Activated CD8-positive, alpha-beta memory T cell treated with anti-CD3 and anti-CD28 coated beads, Interleukin-2, amount 50 U/mL, for 4 hours (primary cell): ENCODE measurements at places on chromosomes 5 and 9.

DNA sequence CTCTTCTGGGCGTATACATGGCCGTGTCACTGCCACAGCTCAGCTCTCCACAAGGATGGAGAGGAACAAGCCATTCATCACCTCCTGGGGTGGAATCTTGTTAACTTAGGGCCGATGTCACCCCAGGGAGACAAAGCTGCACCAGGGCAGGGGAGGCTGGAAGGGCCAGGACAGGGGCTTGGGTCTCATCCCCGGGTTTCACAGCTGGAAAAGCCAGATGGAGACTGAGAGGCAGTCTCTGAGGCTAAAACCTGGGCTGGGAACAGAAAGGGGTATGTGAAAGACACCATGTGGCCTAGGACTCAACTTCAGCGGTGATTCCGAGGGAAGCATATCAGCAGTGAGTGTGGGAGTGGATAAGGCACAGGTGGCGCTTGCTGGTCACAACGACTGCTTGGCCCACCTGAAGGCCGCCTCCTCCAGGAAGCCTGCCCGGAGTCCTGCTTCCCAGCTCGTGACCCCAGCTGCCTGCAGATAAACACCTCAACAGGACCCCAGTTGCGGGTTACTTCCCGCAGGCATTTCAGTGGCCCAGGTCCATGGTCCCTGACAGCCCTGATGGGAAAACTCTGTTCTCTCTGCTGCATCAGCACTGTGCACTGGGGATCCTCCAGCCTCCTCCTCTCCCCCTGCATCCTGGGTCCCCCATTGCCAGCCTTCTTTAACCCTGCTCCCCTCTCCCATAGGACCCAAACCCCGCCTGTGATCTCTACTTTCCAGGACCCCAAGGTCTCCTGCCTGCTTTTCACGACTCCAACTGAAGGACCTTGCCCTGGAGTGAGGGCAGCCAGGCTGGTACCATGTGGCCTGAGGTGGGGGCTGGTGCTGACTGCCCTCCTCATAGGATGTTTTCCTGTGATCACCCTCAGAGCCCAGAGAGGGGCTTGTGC is 51.7 kb upstream of the FCN1 start:
- DNase-seq, result no peak

DNA sequence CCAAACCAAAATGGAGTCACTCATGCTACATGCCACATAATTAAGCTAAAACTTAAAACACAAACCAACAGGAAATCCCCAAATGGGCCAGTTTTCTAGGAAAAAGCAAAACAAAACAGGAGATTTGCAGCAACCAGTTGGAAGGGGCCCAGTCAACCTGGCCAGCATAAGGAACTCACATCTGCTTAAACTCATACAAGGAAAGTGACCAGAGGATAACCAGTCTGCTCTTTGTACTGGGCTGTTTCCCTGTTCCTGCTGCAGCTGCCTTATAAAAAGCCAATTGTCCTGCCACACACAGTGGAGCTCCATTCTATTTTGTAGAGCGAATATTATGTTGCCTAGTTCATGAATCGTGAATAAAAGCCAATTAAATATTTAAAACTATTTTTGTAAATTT is 29.5 kb upstream of the PTPDC1 start:
- DNase-seq, result no peak

DNA sequence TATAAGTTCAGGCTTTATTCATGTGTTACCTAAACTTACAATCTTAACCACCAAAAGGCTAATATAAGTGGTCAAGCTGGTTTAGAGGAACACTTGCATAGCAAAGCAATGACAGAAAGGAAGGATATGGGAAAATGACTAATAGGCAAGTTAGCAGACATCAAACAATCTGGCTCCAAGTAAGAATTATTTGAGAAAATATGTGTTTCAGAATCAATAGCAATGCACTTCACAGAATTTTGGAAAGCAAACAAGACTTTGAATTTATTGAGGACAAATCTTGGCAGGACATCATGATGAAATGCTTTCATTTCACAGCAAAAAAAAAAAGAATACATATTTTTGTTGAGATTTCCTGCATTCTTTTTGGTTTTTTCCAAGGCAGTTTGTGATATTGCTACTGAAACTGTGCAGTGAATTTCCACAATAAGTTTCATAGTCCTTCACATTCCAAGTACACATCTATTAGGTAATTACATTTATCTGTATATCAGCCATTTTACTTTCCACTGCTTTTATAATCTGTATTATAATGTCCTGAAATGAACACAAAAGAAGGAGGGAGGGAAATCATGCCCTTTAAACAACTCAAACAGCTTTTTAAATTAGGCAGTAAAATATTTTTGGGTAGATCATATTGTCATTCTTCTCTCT is 417.9 kb downstream of the NR2F1-AS1 start:
- no peak for DNase-seq

GRCh38 chr9:109894473-109894872 is 114.5 kb downstream of the PALM2AKAP2 start:
- DNase-seq, result no peak

DNA sequence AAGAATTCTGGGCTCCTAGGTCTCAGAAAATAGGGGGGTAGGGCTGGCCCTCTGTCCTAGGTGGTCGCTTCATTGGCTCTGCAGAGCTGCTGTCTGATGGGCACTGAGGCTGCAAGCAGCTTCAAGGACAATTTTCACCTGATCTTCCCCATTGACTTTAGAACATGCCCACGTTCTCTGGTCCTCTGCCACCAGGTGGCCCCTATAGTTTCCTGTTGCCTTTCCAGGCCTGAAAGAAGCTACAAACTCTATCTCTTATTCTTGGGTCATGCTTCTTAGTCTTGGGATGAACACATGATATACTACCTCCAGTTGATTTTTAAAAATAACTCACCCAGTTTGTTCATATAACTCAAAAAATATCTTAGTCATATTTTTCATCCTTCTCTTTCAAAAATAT is 26.3 kb downstream of the SPZ1 start:
- DNase-seq, result peak; percentile 34

DNA sequence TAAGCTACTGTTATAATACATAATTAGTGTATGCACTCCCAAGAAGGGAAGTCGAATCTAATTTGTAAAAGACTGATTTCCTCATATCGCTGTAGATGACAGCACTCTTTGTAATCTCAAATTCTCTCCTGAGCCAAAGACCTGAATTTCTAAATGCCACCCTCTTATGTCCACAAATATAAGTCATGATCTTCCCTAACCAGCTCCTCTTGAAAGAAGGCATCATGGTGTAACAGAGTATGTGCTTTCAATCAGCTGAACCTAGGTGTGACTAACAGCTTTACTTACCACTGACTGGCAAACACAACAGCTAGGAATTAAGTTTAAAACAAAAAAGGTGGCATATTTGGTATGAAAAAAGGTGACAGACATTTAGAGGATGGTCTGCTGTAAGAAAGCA is 34.0 kb upstream of the CTNNAL1 start:
- DNase-seq, result no peak

GRCh38 chr9:124495126-124496074 is 11.8 kb downstream of the NR5A1 start:
- no peak for DNase-seq

GRCh38 chr9:99425923-99426842 is 204.1 kb downstream of the SEC61B start:
- no peak for DNase-seq

- no peak for DNase-seq
These were observed 488.5 kb downstream of the NR2F1-AS1 start for GRCh38 chr5:93092349-93093105.
